ENCODE measurements at places on chromosomes 3 and 15.

GRCh38 chr3:62109534-62109933 lies 263.8 kb downstream of the FEZF2 start:
- no peak for DNase-seq

GRCh38 chr3:183502237-183503181 lies 53.0 kb downstream of the KLHL6 start:
- DNase-seq: no peak

GRCh38 chr15:41939986-41940385 lies 32.4 kb downstream of the EHD4 start:
- DNase-seq: no peak

DNA sequence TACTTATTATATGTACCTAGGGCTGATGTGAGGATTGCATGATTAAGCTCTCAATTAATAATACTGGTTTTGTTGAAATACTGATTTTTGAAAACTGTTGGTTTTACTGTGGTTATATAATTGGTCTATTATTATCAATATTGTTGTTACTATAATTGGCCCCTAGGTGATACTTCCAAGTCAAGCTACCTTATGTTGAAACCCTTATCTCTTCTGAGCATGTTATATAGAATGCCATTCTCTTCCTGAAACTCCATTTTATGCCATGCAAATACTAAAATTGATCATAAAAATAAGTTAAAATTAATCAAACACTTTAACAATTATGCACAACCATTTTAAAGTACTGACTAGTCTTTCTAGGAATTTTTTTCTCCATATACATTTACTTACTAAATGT lies 46.1 kb downstream of the BBS4 start:
- DNase-seq: no peak

GRCh38 chr3:17039594-17039993 lies 154.8 kb downstream of the PLCL2 start:
- DNase-seq: no peak

- no peak for DNase-seq
Measured at GRCh38 chr3:98972155-98972554, 70.7 kb upstream of the DCBLD2 start.

DNA sequence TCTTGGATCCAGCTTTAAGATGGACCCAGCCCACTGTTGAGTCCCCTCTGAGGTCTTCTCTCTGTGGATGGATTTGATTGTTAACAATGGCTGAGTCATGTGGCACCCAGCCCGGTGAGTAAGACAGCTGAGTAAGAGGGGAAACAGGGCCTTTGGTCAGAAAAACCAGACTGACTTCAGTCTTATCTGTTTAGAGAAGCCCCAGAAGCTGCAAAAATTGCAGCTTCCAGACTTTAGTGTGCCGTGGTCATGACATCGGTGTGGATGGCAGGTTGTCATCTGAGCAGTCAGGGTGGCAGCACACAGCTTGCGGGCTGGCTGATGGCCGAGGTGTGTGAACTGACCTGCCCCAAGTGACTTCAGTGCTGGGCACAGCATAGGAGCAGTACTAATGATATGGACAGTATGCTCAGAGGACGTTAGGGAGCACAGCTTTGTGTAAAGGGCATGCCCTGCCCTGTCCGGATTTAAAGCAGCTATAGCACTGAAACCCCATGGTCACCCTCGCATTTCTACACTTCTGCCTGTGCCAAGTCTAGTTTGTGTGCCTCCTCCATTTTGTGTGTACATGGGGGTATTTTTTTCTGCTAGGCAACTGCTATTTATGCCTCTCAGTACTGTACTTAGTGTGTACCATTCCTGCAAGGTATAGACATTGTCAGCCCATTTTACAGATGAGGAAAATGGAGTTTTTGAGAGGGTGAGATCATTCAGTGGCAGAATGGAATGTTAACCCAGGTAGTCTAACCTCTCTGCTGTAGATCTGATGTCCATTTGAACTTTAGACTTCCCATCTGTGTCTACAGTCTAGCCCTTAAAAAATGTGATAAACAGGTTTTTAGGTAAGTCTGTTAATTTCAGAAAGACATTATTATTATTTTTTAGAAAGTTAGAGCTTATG lies 44.4 kb downstream of the FLNB start:
- no peak for DNase-seq

- no peak for DNase-seq
Measured at GRCh38 chr3:16439163-16439847, 74.2 kb downstream of the RFTN1 start.

GRCh38 chr3:147049821-147050220 lies 356.5 kb downstream of the ZIC4 start:
- no peak for DNase-seq

GRCh38 chr15:42344763-42345162 lies 14.5 kb upstream of the CAPN3 start:
- DNase-seq: peak; percentile 57

DNA sequence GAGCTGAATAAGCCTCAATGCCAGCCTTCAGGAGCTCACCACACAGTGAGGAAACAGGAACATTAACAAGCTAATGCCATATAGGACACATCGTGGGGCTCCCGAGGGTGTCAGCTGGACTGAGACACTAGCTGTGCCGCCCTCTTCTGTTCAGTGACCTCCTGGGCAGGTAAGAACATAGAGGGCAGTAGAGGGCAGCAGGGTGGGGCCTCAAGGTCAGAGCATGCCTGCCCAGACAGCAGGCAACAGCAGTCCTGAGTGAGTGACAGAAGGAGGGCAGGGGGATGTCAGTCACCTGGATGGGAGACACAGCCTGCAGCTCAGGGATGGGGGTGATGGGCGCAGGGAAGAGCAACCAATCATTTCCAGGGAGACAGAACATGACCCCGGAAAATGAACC lies 15.5 kb downstream of the NTRK3 start:
- no peak for DNase-seq

DNA sequence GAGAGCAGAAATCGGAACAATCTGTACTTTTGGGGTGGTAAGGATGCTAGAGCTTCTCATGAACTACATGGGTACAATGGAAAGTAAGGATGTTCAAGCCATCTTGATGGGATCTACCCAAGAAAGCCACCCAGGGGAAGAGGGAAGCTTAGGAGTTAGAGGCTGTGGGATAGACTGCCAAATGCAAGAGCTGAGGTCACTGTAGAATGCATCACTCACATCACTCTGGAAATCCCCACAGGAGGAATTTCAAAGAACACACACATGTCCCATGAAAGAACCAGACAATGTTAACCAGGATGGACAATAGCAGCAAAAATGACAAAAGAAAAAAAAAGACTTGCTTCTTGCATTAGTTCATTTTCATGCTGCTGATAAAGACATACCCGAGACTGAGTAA lies 32.8 kb upstream of the UBE2E2 start:
- DNase-seq: no peak

DNA sequence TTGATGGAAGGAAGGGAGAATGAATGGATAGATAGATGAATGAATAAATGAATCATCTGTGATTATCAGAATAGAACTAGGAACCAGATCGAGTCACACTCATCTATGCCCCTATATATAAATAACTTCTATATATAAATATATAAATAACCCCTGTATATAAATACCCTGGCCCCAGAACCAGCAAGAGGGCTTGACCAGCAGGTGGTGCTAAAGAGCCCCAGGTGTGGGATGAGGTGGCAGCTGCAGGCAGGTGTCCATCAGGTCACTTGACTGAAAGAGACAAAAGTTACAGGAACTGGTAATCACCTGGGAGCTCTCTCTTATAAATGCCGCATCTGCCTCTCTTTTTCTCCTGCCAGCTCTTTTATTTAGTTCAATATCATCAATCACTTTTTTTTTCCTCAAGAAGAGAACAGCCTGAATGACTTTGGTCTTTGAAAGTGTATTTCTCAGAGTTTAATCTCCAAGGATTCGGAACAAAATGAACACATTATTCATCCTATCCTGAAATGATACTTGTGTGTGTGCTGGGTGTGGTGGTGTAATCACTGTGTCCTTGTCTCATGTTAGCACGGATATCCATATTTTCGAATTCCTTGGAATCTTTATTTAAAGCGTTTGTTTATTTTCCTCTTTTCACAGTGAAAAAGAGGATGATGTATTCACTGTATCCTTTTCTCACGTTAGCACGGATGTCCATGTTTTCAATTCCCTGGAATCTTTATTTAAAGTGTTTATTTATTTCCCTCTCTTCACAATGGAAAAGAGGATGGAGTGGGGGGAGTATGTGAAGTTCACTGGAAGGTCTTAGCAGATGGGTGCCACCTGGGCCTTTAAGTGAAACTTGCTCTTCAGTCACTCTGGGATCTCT lies 35.4 kb upstream of the ATG7 start:
- peak; percentile 44 for DNase-seq

- DNase-seq: no peak
Measured at GRCh38 chr15:57327985-57328471, 48.3 kb upstream of the CGNL1 start.

DNA sequence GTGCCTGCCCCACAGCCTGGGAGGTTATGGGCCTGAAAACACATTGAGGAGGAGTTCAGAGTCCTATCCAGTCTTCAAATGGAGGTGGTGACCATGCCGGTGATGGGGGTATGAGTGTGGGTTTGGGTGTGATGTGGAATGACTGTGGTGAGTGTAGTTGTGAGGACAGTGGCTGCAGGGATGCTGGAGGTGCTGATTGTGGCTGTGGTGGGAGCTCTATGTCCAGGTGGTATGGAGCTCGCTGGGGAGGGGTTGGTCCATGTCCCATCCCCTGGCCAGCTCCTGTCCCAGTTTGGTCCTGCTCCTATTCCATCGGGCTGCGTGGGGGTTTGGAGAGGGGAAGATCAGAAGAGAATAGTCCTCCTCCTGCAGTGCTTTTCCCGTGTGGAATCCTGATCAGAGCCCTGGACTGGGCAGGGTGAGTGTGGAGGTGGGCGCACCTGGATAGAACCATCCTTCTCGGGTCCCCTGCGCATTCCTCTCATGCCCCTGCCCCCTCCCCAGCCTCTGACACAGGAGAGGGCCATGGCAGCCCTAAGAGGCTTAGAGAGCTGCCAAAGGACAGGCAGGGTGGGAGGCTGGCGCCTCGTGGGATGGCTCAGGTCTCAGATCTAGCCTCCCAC lies 23.0 kb upstream of the GOLGA6C start:
- DNase-seq: no peak

- DNase-seq: no peak
Measured at GRCh38 chr3:13083898-13084297, 10.7 kb upstream of the IQSEC1 start.

DNA sequence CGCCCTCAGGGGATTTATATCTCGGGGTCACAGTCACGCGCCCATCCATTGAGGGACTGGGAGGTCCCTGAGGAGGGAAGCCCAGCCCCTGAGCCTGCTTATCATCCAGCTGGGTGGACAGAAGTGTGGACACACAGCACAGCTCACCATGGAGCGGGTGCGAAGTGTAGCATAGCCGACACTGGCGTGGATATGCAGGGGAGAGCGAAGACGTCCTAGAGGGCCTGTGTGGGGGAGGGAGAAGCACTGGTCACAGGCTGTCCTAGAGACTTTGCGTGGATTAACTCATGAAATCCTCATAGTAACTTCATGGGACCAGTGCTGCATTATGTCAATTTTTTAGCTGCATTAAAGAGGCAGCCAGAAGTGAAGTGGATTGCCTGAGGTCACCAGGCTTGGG lies 26.1 kb upstream of the PLXND1 start:
- no peak for DNase-seq

DNA sequence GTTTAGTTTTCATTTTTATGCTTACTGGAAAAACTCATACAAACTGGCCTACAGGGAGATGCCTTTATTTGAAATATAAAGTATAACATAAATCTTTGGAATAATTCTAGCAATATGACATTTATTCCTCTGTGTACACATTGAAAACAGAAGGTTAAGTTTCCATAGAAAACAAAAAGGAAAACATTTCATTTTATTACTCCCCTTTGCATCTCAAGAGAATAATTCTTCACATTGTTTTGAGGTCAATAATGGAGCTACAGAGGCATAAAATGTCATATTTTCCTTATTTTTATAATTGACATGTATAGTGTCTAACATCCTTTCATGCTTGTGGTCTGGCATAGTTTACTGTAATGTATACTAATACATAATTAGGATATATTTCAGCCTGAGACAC lies 187.6 kb upstream of the AGTR1 start:
- no peak for DNase-seq

- DNase-seq: no peak
Measured at GRCh38 chr3:30904996-30905395, 10.5 kb upstream of the GADL1 start.

DNA sequence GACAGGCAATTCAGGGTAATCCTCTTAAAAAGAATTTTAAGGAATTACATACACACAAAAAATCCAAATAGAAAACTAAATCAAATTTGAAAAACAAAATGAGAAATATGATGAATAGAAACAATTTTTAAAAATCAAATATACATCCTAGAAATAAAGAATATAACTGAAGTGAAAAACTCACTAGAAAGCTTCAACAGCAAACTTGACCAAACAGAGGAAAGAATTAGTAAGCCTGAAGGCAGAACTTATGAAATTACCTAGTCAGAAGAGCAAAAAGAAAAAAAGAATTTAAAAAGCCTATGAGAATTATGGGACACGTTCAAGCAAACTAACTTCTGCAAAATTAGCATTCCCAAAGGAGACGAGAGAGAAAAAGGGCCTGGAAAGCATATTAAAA lies 206.1 kb downstream of the PCCB start:
- DNase-seq: no peak

DNA sequence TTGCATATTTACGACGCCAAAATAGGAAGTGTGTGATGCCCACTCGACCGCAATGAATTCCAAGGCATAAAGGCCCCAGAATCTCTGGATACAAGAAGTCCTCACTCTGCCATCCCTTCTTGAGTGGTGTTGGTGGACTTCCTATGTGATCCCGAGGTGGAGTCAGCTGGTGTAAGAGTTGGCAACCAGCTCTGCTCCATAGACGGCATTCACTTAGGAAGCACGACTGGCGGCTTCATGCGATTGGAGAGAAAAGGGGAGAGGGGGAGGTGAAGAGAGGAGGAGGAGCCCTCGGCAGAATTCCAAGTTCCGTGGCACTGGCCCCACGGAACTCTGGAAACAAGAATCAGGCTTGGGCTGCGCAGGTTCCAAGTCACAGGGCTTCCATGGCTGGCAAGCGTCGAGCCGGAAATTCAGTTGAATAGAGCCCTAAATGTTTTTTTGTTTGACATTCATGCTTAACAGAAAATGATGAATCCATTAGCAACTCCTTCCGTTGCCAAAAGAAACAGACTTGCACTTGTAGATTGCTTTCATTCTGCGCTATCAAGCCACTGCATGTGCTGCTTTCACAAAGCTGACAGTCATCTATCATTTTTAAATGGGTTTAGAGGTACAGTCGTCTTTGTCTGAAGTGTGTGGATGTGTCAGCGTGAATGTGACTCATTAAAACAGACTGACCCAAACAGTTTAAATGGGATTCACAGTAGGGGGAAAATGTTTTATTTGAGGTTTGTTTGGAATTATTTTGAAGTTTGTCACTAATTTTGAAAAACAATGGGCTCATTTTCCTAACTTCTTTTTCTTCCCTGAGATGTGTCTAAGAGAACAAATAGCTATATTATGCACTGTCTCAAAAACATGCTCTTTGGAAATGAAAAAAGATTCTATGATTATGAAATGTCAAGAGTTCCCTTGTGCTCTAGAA lies 428.3 kb upstream of the ATP11B start:
- DNase-seq: no peak

All from Jurkat, Clone E6-1 (cell line).